HEK293T (cell line): ENCODE measurements at places on chromosomes 7 and 10.

- no peak for DNase-seq
These were observed 136.4 kb upstream of the ITGB1 start for GRCh38 chr10:33094263-33095051.

- DNase-seq = no peak
These were observed 827.8 kb upstream of the ZWINT start for GRCh38 chr10:57188846-57189245.

GRCh38 chr10:117005527-117006055 is 604 bp upstream of the SHTN1 start:
- DNase-seq = peak; percentile 61

- peak; percentile 40 for DNase-seq
These were observed 155.9 kb upstream of the SLC13A1 start for GRCh38 chr7:123355576-123356190.

GRCh38 chr7:147516391-147516790 is 1074.2 kb upstream of the C7orf33 start:
- DNase-seq = no peak

DNA sequence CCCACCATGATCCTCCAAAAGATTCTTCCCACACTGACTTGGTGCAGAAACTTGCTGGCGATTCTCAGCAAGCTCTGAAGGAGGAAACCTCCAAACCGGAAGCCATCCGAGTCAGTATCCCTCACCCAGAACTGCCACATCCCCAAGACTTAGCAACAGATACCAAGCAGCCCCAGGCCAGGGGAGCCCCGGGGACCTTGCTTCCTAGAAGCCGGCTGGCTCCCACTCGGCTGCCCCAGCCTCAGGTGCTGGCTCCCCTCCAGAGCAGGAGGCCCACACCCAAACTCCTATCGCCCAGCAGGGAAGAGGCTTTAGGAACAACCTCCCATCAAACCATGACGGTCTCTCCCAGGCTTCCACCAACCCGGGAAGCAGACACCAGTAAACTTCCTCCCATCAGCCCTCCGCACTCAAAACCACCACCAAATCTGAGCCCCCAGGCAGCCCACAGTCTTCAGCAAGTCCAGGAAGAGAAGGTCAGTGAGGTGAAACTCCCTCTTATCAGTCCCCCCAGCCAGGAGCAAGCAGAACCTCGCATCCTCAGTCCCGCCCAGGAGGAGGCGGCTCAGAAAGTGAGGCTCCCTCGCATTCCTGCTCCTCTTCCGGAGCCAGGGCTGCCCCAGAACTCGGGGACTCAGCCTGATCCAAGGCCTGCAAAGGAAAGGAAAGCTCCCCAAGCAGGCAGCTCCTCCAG is 82.3 kb downstream of the LRGUK start:
- no peak for DNase-seq

- no peak for DNase-seq
These were observed 79.7 kb downstream of the GNAT3 start for GRCh38 chr7:80432166-80432565.

DNA sequence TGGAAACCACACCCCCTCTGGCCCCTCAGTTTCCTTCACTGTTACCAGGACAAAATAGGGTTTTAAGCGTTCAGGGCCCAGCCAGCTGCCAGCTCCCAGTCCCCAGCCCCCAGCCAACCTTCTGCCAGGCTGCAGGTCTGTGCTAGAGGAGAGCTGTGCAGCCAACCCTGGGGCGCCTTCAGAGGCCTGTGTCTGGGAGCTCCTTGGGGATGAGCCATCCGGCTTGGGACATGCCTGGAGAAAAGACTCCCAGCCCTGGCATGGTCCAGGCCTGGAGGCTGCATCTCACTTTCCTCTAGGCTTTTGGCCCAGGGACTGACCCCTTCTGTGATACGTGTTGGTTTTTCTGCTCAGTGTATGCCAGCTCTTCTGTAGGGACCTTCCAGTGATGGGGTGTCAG is 487.6 kb upstream of the MGMT start:
- no peak for DNase-seq

DNA sequence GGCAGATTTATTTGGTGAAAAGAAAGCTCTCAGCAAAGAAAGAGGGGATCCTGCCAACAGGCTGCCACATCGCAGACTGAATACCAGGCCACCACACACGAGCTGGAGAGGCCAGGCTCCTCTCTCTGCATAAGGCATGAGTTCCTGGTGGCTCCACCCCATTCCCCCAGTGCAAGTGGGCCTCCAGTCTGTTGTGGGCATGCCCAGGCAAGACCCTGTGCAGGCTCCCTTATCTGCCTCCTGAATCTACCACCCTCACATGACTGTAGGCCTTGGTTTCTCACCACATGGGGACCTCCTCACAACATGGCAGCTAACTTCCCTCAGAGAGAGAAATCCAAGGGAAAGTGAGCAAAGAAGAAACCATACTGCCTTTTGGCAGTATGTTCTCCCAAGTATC is 26.7 kb upstream of the CUL1 start:
- no peak for DNase-seq

GRCh38 chr10:8507156-8507555 is 452.7 kb downstream of the GATA3 start:
- no peak for DNase-seq

GRCh38 chr7:39588416-39588815 is 22.2 kb downstream of the YAE1 start:
- DNase-seq = no peak

GRCh38 chr10:23037561-23037960 is 57.8 kb upstream of the MSRB2 start:
- DNase-seq = no peak

DNA sequence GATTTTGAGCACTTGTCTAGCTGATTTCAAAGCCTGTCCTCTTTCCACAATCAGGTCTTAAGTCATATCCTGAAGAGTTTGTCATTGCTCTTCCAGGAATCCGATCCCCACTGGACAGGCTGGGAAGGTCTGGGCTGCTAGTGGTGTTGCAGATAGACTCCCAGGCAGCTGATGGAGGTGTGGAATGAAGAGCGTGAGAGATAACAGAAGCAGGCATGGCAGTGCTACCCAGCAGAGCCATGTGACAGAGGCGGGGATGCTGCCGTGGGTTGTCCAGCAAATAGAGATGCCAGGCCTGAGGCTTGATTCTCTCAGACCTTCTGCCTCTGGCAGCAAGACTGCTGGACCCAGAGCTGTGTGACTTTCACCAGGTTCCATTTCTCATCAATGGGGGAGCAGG is 116.5 kb upstream of the EEPD1 start:
- no peak for DNase-seq

GRCh38 chr10:29596826-29597225 is 37.9 kb downstream of the SVIL start:
- no peak for DNase-seq

- no peak for DNase-seq
These were observed 563.8 kb downstream of the PTPRN2 start for GRCh38 chr7:158023681-158024350.

DNA sequence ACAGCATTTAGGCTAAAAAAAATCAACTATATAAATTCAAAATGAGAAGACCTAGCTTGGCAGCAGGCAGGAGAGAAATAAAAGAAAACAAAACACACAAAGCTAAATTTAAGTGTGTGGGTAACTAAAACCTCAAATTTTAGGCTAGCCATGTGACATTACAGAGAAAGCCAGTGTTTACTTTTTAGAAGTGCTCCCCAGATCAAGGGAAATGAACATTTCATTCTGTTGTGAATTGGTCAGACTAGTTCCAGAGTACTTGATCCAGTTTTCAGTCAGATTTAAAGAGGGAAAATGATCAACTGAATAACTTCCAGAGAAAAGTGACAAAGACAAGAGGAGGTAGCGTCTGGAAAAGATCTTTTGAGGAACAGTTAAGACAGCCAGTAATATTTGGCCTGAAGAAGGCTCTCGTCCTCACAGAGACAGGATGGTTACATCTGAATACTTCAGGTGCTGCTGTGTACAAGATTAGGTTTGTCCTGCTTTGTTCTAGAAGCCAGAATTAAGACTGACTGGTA is 563.4 kb downstream of the KCNMA1 start:
- DNase-seq = no peak

DNA sequence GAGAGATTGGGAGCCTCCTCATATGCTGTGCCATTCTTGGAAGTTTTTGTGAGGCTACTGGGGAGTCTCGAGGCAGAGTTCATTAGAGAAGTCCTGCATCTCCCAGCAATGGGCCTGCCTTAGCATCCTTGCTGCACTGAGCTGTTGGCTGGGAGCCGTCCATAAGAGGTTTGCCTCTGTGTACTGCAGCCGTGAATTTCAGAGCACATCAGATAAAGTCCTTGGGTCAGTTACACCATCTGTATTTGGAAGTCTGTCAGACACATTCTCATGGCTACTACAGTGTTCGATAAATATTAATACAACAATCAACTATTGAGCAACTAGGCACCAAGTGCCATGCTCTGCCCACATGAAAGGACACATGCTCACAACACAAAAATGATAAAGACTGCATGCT is 100.5 kb upstream of the SEC61G start:
- DNase-seq = no peak

DNA sequence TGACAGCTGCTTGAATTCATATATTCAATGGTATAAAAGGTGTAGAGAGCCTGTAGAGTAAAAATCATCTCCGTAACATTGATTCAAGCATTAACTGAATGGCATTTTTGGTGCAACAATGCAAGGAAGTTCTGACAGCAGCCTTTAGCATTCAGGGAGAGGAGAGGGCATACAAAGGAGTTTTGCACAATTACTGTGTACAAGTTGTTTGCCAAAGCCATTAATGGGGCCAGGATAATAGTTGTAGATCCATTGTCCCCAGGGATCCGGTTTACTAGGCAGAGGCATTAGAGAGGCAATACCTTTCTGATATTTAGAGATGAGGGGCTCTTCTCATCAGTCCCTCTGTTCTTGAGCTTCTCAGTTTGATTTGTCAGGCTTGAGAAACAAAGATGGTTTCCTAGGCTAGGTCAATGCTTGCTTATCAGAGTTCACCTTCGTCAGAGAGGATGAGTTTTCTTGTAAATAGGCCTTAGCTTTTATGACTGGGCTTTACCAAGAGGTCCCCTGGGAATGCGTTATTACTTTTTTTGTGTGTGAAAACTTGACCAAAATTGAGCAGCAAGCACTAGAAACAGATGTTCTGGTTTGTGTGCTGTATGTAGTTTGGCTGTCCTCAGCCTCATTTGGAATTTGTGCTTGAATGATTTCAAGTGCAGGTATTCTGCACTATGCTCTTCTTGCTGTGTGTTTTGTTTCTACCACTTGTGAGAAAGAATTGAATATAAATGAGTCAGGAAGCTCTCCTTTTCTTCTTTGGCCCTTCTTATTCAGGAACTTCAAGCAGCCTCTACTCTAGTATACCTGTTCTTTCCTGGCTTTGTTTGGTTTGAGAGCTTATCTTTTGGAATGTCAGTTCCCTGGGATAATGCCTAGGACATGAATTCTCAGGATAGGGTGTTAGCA is 32.0 kb downstream of the SND1 start:
- DNase-seq = no peak

DNA sequence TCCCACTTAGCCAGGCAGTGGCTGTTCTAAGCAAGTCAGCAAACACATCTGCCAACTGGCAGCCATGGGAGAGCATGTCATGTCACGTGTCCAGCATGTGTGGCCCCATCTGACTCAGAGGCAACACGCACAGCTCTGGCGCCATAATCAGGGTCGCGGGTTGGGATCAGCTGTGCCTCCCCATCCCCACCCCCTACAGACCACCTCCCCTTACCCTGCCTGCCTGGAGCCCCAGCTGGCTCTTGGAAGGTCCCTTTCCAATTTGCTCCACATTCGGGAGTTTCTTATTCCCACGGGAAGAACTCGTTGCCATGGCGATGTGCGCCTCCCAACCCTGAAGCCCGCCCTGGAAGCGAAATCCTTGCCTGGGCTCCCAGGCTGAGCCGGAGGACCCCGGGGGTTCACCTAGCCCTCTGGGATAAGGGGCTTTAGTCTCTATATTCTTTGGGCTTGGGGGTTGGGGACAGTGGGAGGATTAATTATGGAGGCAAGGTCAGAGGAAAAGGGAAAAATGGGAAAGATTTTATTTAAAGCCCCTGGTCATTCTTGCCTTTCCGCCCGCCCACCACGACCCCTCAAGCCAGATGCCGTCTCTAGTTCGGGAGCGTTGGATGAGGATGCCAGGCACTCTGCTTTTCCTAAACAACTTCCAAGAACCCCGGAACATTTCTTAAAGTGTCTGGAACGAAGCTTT is 283.7 kb downstream of the ZEB1 start:
- no peak for DNase-seq

DNA sequence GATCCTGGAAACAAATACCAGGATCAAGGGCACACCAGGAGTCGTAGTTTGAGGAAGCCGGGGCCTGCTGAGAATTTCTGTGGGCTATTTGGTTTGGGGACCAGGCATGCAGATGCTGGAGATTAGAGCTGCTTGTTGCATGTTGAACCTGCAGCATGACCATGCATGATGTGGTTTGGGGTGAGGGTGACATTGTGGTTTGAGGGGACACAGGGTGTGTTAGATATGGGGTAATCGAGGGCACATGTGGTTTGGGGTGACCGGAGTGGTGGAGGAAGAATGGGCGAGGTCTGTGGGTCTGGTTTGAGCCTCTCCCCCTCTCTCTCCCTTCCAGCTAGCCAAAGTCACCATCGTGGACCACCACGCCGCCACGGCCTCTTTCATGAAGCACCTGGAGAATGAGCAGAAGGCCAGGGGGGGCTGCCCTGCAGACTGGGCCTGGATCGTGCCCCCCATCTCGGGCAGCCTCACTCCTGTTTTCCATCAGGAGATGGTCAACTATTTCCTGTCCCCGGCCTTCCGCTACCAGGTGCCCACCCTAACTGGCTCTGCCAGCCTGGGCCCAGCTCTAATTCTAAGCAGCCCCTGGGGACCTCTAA is 10.2 kb downstream of the NOS3 start:
- no peak for DNase-seq

- DNase-seq = no peak
These were observed 101.0 kb upstream of the DNAAF5 start for GRCh38 chr7:625376-625971.

DNA sequence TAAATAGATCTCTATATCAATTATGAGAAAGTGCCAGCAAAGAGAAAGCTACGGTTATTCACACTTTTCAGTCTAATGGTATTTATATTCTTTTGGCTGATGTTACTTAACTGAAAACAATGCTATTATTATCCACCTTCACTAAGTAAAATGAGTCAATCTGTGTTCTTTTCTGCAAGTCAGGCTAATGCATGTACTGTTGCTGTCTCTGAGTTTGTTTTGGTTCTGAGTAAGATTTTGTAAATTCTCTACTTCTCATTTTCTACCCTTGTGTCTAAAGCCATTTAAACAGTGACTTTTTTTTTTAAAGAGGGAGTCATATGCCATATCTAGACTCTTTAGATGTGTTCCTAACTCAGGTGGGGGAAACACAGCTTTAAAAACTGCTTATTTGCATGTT is 7.5 kb downstream of the VWC2 start:
- no peak for DNase-seq

DNA sequence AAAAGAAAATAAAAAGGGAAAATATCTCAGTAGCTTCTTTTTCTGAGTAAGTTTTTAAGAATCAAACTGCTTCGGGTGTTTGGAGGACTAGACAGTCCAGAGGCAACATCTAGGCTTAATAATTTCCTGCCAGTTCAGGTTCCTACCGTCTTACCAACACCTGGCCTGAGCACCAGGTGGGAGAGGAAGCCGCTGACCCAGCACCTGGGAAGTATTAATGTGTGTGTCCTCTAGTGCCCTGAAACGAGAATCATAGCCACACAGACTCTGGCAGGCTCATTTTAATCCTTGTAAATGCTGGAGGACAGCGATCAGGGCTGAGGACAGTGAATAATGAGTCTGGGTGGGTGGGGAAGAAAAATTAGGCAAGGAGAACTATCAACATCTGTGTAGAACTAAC is 137.4 kb downstream of the ZNF438 start:
- no peak for DNase-seq
